SHP77 treated with DMSO at 0.1 percent for 48 hours (cell line): ENCODE measurements at places on chromosomes 1 and 21.
A peak's percentile ranks its signal among the peaks of the same experiment; 100 is the strongest.

- no peak for DNase-seq
These were observed 24.6 kb upstream of the DDOST start for GRCh38 chr1:20685741-20686140.

DNA sequence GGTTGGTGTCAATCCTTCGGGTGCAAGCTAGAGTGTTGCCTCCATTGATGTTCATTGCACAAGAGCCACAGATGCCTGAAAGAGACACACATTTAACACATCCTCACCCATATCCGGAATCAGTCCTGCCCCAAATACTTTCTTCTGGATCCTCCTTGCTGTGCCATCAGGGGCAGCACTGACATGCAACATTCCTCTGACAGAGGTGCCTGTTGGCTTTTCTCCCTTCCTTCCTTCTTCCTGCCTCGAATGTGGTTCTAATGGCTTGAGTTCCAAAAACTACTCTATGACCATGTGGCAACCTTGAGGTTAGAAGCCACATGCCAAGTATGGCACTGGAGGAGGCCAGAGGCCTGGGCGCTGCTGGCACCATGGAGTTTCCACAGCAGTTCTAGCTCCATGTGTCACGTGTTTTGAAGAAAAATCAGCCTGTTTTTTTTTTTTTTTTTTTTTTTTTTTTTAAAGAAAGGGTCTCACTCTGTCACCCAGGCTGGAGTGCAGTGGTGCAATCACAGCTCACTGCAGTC lies 17.0 kb upstream of the ATP13A2 start:
- DNase-seq = no peak

GRCh38 chr1:111222308-111223125 lies 5.0 kb upstream of the CHI3L2 start:
- peak; percentile 21 for DNase-seq

DNA sequence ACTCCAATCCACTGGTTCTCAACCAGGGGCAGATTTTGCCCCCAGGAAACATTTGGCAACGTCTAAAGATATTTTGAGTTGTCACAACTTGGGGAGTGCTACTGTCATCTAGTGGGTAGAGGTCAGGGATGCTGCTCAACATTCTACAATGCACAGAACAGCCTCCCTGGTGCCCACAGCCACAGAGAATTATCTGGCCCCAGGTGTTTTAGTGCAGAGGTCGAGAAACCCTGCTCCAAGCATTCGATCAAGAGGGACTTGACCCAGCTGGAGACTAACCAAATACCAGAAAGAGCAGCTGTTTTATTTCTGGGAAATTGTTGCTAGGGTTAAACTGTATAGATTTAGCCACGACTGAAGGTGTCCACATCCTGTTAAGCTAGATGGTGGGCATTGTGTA lies 19.2 kb downstream of the CD247 start:
- DNase-seq = peak; percentile 74

DNA sequence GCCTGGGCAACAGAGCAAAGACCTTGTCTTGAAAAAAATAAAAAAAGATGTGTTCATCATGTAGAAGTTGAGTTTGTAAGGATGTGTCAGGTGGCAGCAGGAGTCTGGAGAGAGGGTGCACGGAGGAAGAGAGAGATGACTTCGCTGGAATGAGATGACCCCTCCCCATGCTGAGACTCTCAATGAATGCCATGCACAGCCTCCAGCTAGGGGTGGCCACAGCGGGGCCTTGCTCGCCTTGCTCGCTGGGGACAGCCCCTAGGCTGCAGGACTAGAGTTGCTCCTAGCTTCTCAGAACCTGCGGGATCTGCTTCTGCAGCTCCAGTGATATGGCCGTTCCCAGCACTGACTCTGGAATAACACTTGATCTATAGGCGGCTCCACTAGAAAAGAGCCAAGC lies 6.6 kb upstream of the C2CD2 start:
- no peak for DNase-seq

- DNase-seq = no peak
These were observed 47.8 kb downstream of the COL6A1 start for GRCh38 chr21:46029186-46029924.

- DNase-seq = no peak
These were observed 171.3 kb downstream of the HHAT start for GRCh38 chr1:210499956-210500355.

GRCh38 chr1:156310962-156311361 lies 11.9 kb upstream of the VHLL start:
- no peak for DNase-seq
